ENCODE measurements at places on chromosomes 13 and 19. TPM values are rescaled to one million over a fixed set of nuclear protein-coding genes. Genes with fewer than 3 reads are reported as not detected.

Gene TLE6
- 1.4 TPM for total RNA-seq

DNA sequence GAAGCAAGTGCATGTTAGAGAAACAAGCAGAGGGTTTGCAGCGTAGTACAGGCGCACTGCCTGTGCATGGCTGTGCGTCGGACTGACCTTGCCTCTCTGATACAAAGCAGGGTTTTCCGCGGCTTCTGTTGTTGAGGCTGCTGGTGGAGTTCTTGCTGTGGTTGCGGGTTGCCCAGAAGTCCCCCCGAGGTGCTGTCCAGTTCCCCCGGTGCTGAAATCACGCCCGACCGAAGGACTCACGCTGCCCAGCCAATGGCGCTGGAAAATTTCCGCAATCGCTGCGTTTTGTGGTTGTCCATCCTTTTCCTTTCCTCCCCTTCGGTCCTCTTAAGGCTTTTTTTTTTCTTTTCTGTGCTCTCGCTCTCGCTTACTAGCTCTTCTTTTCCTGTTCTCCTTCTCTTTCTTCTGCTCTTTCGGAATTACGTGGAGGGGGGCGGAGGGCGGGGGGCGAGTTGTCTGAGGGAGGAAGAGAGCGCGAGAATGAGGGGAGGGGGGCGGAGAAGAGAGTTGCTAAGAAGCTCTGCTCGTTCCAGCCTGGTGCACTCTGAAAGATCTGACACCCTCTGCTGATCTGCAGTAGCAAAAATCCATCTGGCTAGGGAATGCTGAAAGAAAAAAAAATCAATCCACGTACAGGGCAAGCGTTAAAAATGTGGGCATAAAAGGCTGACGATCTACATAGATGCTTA lies at the start of gene SLITRK1:
Gene SLITRK1, minus strand, starts transcription at position 558 of the 689 bp plus-strand sequence. CDS start 967 bp downstream, outside the sequence.
- DNase-seq: peak; percentile 66

GRCh38 chr19:1889907-1890306 lies 4.6 kb upstream of the ABHD17A start:
- no peak for DNase-seq

Gene C1QTNF9
- total RNA-seq: 0.19 TPM

Gene KIR2DL1
- total RNA-seq: not detected

GRCh38 chr13:106197496-106197895 lies 338.0 kb downstream of the EFNB2 start:
- no peak for DNase-seq

- DNase-seq: no peak
Measured at GRCh38 chr13:94224670-94225069, 254.8 kb downstream of the DCT start.

DNA sequence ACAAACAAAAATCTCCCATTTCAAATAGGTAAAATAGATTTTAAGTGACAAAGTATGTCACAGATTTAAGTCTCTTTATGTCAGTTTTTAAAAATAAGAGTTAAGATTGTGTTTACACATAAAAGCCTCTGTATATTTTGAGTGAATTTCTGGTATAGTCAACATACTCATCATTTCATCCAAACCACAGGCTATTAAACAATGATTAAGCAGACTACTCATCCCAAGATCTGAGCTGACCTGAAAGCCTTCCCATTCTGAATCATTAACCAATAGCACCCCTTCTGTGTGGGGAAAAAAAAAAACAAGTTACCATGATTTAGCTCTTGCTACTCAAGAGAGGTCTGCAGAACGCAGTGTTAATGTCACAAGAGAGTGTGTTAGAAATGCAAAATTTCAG lies 284.4 kb upstream of the NBEA start:
- DNase-seq: no peak

DNA sequence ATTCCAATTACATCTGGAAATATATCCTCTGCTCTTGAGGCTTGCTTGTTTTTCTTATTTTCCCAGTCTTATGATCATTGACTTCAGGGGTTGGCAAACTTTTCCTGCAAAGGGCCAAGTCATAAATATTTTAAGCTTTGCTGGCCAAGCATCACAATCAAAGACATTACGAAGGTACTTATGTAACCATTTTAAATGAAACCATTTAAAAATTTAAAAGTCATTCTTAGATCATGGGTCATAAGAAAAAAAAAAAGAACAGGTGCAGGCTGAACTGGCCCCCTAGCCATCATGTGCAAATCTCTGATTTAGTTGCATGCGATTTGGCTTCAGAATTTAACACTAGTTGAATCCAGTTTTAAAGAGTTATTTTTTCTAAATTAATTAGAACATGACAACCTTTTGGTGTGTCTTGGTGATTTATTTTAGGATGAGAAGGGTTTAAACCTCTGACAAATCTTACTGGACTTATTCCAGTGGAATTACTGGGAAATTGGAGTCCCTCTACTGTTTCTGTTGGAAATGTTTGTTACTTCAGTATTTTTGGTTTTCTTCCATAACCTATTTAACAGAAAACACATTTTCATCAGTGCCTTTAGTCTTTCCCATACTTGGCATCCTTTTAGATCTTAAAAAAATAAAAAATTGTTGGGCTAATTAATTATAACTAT lies 148.1 kb downstream of the NHLRC3 start:
- no peak for DNase-seq

DNA sequence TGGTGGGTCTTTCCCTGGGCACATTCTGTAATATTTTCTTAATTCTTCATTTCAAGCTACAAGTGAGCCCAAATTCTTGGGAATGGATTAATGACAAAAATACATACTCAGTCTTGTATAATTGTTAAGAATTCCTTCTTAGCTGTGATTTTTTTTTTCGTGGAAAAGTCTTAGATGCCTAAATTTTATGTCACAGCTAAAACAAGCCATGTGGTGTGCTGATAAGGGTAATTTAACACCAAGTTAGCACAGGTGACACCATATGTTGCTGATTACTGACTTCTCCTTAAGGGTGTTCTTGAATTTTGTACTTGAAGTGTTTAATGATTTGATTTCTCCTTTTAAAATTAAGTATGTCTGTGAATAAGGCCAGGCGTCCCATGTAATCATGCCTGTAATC lies 29.3 kb downstream of the WDFY2 start:
- no peak for DNase-seq

DNA sequence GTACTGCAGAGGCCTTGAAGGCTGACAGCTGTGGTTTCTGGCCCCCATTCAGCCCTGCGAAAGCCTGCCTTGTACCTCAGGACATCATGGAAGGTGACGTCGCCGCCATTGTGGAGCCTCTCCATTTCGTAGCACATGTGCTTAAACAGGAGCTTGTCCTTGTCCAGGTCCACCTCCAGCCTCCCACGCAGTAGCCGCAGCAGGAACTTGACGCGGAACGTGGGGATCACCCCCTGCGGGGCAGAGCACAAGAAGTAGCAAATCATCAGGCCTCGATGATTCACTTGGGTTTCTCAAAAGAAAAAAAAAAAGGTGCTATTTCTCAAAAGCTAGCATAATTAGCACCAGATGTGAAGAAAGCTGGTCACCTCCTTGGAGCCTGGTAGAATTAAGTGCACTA lies 351.0 kb downstream of the NALCN start:
- no peak for DNase-seq

Gene ZNF524
- 17.2 TPM for total RNA-seq

GRCh38 chr13:40794414-40795368 lies 5.3 kb downstream of the SLC25A15 start:
- DNase-seq: no peak

DNA sequence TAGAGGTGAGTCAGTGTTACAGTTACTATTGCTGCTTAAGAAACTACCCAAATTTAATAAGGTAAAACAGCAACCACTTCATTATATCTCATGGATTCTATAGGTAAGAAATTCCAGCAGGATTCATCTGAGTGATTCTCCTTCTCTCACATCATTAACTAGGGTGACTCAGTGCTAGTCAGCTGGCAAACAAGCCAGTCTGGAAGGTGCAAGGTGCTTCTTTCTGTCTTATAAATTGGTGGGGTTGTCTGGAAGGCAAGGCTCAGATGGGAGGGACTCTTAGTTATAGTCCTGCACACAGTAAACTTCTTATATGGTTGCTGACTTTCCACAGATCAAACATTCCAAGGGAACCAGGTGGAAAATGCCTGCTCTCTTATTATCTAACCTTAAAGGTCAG lies 484.5 kb downstream of the GPC5 start:
- no peak for DNase-seq

Gene ZNF527
- total RNA-seq: 7.6 TPM

DNA sequence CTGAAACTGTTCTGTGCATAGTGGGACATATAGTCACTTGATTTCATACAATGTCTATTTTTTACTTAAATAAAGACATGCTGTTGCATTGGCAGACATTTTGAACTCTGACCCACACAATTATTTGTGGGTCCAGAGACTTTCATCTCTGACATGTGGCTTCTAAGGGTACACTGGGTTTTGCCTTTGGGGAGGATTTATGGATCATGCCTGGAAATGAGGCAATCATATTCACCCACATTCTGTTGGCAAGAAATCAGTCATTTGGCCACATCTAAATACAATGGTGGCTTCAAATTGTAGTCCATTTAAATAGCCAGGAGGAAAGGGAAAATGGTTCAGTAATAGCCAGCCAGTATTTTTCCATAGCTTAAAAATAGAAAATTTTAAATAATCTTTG lies 238.3 kb upstream of the KLF12 start:
- DNase-seq: no peak

GRCh38 chr13:112674412-112675365 lies 15.1 kb upstream of the ATP11A start:
- no peak for DNase-seq

- no peak for DNase-seq
Measured at GRCh38 chr13:44274771-44275205, 98.8 kb upstream of the SERP2 start.

Gene GGN
- 0.37 TPM for total RNA-seq

Gene CNN1
- total RNA-seq: 174 TPM

- no peak for DNase-seq
Measured at GRCh38 chr13:40876020-40876738, 86.8 kb downstream of the SLC25A15 start.
